Pancreas (tissue), 10 donors: ENCODE measurements at places on chromosomes 6 and 20.
A peak's percentile ranks its signal among the peaks of the same experiment; 100 is the strongest.

- no peak for DNase-seq
These were observed 2.2 kb downstream of the TFAP2B start for GRCh38 chr6:50820869-50821264.

GRCh38 chr20:50270569-50270968, 79.9 kb downstream of the CEBPB start:
- no peak for DNase-seq

GRCh38 chr6:90411292-90411781, 114.7 kb upstream of the BACH2 start:
- DNase-seq: no peak

DNA sequence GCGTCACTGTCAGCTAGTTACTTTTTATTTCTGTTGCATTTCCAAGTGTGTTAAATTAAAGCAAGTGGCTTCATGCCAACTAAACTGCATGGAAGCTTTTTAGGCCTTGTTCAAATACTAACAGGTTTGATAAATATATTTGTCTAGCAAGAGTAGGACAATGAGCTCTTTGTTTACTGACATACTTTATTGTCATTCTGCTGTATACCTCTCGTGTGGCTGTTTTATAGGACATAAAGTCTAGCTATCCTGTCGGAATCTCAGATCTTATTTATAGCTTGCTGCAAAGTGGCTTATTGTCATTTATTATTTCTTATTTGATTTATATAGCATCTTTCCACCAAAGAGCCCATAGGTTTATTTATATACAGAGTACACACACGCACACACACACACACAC, 711.1 kb downstream of the KIF16B start:
- DNase-seq: no peak

DNA sequence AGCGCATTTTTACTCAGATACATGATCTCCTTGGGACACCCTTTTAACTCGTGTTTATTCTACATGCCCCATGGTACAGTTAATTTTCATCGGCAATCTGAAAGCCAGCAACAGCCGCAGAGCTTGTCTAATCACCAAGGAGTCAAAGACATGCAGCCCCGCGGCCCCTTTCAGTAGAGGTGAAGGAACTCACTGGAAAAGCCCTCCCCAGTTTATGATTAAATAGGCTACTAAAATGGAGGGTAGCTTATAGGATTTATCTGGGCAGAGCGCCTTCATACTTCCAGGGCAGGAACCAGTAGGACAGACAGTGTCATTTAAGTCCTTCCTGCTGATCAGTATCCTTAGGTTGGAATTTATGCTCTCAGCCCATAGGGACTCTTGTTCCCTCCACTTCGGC, 83.5 kb downstream of the DHX35 start:
- no peak for DNase-seq

DNA sequence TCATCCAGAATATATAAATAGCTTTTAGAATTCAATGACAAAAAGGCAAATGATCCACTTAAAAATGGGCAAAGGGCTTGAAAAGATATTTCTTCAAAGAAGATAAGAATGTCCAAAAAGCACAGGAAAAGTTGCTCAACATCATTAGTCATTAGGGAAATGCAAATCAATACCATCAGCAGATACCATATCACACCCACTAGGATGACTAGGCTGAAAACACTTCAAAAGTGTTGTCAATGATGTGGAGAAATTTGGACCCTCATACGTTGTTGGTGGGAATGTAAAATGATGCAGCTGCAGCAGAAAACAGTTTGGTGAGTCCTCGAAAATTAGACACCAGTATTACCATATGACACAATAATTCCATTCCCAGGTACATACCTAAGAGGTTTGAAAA, 303.6 kb upstream of the SLC35B3 start:
- DNase-seq: no peak

DNA sequence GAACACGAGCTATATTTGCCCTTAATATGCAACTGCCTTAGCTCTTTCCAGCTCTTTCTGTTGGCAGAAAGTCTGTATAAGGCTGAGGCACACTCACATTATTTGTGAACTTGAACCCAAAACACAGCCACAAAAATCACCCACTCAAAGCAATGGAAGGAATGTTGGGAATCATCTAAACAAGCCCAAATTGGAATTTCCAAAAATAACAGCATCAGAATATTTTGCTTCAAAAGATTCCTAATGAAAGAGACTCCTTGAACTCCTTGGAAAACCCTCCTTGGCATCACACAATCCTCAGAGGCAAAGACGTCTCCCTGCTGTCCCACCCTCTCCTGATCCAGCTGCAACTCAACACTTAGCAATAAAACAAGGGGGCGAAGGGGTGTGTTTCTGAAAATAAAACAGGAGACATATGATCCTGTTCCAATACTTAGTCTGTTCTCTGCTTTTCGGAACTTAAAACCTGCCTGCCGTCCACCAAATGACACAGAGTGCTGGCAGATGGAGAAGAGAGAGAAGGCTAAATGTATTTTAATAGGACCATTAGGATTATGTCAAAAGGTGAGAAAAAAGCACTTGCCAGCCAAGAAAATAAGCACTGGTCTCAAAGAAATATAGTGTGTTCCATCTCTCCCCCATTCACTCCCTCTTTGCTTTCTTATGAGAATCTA, 320.7 kb upstream of the JARID2 start:
- no peak for DNase-seq

DNA sequence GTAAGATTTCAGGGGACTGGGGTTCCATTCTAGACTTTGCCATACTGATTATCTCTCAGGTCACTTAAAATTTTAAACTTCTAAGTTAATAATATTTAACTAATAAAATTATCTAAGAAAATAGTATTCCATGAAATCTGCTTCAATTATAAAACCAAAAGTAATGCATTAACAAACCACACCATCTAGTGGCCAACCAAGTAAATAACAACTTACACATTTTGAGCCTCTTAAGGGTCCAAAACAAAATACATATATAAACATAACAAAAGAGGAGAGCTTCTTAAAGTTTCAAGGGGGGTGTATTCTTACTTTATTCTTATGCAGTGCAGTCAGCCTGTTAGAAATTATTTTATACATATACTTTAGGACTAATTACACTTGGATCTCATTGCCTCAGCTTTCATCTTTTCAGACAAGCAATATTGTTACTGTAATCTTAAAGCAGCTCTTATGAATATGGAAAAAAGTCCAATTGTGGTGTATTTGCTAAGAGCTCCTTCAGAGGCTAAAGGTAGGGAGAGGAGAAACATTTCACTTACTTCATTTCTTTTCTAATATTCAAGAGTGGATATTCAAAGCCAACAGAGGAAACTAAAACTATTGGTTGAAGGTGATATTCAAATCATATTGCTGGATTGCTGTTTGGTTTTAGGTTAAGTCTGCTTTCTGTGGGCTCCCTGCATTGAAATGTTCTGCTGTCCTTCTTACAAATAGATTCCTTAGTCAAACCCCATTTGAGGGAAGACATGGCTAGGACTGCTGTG, 199.7 kb upstream of the SIM1 start:
- DNase-seq: no peak

DNA sequence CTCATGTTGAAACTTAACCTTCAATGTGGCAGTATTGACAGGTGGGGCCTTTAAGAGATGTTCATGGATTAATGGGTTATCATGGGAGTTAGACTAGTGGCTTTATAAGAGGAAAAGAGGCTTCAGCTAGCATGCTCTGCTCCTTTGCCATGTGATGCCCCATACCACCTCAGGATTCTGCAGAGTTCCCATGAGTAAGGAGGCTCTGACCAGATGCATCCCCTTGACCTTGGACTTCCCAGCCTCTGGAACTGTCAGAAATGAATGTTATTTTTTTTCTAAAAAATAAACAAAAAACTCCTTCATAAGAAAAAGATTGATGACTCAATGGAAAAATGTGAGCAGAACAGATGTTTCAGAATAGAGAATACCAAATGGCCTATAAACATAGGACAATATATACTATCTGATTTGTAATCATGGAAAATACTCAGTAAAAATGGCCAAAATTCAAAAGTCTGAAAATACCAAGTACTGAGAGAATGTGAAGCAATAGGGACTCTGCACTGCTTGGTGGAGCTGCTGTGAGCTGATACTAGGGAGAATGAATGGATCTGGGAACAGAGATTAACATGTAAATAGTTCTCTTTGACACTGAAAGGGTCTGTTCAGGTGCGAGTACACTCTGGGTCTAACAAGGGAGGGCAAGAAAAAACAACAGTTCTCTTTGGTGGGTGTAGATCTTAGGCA, 7.4 kb upstream of the TRIM39 start:
- no peak for DNase-seq

- DNase-seq: no peak
These were observed 22.6 kb downstream of the FOXP4 start for GRCh38 chr6:41568585-41569384.

DNA sequence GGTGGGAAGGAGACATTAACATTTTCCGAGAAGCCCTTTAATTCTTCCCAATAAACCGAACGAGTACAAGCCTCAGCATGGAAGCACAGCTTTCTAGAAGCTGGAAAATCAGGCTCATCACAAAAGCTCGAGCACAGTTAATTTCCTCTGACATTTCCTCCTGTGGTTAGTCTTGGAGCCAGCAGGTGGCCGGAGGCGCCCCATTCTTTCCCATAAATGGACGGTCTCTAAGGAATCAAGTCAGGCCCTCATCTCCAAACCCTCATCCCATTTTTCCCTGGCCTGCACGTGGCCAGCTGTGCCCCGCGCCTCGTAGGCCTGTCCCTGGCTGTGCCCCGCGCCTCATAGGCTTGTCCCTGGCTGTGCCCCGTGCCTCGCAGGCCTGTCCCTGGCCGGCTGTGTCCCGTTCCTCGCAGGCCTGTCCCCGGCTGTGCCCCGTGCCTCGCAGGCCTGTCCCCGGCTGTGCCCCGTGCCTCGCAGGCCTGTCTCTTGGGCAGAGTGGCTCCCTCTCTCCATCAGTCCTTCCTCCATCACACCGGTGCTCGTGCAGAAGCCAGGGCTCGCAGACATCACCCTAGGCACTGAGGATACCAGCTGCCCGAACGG, 19.7 kb upstream of the NTSR1 start:
- DNase-seq: no peak

DNA sequence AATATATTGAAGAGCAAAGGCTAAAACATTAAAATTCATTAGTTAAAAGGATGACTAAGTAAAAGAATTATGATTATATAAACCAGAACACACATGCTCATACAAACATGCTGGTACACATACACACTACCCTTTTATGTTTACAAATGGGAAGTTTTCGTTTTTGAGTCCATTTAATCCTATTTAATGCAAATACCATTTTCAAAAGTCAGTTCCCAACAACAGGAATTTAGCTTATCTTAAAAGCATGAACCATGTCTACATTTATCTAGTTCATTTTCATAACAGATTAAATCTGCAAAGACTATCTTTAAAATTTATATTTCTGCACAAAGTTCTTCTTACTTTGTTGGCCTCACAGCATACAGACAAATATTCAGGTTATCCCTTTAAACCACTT, 42.5 kb downstream of the MAN1A1 start:
- DNase-seq: no peak

- no peak for DNase-seq
These were observed 81.7 kb upstream of the RIPOR2 start for GRCh38 chr6:25017486-25017885.

- peak; percentile 75 for DNase-seq
These were observed 147.2 kb downstream of the VEGFA start for GRCh38 chr6:43916924-43917877.

GRCh38 chr6:111843347-111844147, 29.7 kb downstream of the FYN start:
- no peak for DNase-seq

- DNase-seq: no peak
These were observed 7.5 kb upstream of the ZSWIM1 start for GRCh38 chr20:45873409-45874103.

GRCh38 chr6:43090559-43090956, 14.4 kb downstream of the PTK7 start:
- no peak for DNase-seq

GRCh38 chr6:32890831-32891230, 36.8 kb downstream of the PSMB9 start:
- DNase-seq: no peak

GRCh38 chr6:42368181-42368580, 83.5 kb downstream of the TRERF1 start:
- DNase-seq: no peak

GRCh38 chr6:121526282-121526681, 90.8 kb downstream of the GJA1 start:
- no peak for DNase-seq

DNA sequence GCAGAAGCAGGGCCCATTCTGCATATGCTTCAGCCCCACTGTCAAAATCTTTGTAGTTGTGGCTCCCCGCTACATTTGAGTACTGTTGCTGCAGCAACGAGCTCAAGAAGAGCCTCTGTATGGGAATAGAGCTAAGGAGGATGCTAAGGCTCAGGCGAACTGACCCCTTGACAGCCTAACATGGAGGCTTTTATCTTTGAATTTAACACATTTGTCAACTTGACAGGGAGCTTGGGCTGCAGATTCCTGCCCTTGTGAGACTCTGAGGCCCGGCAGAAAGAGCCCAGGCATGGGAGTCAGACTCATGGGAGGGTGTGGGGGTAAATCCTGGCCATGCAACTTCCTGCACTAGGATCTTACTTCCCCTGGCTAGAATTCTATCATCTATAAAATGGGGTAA, 278.7 kb upstream of the CITED2 start:
- no peak for DNase-seq

DNA sequence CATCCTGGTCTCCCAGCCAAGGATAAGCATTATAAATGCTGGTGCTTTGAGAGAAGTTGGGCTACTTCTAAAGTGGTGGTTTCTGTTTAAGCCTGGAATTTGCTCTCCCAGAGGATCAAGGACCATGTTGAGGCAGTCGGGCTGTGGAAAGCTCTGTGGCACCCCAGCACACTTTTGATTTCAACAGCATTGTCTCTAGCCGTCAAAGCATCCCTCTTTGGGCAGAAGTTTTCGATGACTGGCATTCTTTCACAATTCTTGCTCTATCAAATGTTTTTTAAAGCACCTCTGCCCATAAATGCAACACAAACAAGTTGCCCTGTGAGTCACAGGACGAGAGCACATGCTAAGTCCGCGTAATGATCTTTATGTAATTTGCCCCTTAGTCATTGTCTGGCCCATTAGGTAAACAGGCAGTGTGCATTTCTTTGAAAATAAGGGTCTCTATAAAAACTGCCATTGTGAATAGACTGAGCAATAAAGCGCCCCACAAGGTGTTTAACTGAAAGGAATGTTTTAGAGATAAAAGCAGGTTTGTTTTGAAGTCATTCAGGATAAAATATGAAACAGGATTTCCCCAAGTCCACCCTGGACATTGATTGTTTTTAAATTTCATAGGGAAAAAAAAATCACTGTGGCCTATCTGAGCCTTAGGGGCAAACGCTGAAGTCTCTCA, 44.7 kb upstream of the FOXQ1 start:
- no peak for DNase-seq

GRCh38 chr20:41279546-41280225, 37.8 kb downstream of the ZHX3 start:
- no peak for DNase-seq

GRCh38 chr6:121205569-121205968, 128.7 kb downstream of the TBC1D32 start:
- no peak for DNase-seq

DNA sequence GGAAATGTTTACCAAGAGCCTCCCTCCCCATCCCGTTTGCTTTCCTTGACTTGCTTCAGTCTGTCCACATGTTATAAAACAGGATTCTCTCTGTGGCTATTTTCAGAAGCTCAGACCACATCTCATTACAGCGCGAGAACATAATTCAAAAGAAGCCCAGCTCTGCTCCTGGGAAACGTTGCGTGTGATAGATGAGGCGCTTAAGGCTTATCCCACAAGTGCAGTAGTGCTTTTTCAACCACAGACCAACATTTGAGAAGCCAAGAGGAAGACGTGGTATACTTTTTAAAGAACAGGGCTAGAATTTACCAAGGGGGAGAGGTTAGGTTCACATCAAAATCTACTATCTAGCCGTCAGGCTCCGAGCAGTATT, 239.5 kb downstream of the SLC24A3 start:
- DNase-seq: no peak

GRCh38 chr6:110250058-110250457, 69.8 kb downstream of the CDC40 start:
- DNase-seq: no peak
